ENCODE measurements at places on chromosomes 7 and 10.

DNA sequence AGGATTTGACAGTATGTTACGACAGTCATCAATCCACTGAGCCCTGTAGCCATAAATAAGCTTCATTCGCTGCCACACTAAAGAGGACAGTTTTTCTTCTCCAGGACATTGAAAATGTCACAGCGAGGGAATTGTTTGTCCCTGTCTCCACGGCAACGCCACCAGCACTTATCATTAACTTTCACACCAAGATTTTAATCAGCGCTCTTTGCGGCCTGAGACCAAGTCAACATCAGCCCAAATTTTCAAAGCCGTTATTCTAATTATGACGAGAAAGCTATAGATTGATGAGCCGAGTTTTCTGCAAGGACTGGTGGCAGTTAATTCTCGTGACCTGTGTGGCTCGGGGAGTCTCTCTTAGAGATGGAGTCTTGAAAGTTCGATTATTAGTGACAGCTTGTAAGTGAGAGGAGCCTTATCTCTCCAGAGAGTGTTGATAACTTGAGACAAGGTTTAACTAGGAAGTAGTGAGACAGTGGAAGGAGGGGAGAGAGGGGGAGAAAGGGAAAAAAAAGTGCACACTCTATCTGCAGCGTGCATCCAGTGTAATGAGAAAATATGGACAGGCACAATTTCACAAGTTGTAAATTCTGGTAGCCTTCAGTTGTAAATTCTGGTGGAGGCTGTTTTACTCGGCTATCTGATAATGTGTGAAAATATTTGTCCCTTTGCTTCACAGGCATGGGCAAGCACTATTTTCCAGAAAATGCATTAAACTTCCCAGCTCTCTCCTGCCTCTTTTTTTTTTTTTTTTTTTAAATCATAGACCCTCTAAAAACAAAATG lies 473.3 kb downstream of the LRMDA start:
- no peak for DNase-seq

GRCh38 chr7:108613147-108613948 lies 43.7 kb downstream of the DNAJB9 start:
- no peak for DNase-seq

DNA sequence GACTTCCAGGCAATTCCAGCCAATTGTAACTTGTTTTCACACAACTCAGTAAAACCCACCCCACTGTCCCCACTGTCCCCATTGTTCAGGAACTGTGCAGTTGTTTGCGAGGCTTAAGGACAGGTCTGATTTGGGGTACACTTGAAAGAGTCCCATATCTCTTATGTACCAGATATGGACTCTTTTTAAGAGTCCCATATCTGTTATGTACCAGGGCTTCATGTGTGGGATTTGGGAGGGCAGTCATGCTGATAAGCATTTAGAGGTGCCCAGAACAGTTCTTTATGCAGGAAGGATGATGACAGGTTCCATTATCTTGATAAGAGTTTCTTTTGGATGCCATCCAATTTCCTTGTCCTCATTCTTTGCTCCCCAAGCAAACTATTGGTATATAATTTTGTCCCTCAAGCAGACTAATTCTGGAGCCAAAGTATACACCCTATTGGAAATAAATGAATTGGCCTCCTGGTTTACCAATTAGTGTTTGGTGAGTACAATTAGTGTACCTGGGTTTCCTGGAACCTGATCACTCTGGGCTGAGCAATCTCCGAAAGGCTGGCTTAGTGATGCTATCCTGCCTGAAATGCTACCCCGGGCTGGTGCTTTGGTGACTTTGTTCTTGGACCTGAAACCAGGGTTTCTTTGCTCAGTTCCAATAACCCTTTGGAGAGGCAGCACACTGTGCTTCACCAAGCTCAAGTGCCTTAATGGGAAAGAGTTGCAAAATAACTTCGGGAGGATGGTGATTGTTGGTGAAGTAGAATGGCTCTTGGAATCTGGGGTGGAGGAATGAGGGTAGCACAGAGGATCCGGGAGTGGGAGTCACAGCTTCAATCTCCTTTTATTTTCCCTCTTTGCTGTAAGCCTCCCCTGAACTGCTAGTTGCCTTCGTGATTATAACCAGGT lies 6.2 kb upstream of the DMBT1 start:
- no peak for DNase-seq

DNA sequence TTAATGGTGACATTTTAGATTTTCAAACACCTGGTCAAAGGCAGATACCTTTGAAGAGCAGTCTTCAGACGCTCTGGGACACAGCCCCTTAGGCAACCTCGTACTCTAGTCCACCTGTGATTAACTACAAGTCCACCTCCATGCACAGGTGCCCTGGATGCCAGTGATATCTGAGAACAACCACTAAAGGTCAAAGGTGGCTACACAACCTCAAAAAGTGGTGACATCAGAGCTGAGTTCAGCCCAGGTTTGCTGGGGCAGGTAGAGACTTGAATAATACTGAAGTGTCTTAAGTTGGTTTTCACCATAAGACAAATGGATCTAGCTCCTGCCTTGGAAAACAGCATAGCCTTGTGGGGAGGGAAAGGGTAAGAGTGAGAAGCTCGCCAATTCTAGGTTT lies 143.4 kb upstream of the ADO start:
- no peak for DNase-seq

DNA sequence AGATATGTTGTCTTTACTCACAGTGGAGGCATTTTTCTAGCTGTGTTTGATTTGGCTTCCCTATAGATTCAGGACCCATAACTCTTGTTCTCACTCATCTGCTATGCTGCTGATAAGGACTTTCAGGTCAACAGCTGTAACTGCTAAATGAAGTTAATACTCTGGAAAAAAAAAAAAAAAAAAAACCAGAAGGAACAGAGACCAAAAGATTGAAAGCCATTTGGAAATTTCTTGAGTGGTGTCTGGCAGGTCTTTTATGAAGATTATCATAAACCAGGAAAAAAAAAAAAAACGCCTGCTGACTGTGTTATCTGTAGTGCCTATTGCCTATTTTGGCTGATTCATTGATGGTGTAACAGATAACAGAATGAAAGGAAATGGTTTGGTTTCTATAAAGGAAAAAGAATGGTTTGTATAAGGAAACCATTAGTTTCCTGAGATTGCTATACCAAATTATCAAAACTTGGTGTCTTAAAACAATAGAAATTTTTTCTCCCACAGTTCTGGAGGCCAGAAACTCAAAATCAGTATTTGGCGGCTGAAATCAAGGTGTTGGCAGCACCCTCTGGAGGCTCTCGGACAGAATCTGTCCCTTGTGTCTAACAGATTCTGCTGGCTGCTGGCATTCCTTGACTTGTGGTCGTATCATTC lies 60.5 kb upstream of the BET1 start:
- no peak for DNase-seq

GRCh38 chr7:75836798-75837197 lies 23.2 kb upstream of the CCL24 start:
- DNase-seq = no peak

DNA sequence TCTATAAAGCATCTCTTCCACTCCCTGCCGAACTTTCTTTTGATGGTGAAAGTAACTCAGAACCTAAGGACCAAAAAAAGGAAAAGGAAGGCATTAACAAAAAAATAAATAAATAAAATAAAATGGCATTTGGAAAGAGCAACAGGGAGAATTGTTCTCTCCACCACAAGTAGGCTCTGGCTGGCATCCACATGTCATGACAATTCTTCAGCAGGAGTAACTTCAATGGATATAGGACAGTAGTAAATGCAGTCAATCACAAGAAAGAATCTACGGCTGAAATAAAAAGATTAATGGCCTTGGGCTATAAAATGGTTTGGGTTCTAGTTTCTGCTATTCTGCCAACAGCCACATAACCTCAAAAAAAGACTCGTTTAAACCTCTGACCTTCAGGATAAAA lies 23.9 kb downstream of the NCAPG2 start:
- no peak for DNase-seq

- no peak for DNase-seq
These were observed 17.0 kb downstream of the CHST12 start for GRCh38 chr7:2420216-2420933.

DNA sequence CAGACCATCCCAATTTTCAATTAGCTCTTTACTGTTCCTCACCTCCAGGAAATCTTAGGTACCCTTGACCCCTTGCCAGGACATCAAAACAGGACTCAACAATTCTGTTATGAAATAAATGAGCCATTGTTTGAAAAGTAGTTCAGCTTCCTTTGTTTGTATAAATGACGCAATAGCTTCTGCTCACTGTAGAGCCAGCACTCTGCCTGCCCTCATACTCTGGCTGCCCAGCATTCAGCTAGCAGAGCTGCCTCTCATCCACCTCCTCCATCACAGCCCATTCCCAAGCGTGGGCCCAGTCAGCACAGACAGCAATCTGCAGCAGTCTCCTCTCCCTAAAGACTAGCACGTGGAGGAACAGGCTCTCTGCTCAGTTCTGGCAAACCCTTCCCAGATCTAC lies 478.6 kb downstream of the GRID1 start:
- DNase-seq = no peak

GRCh38 chr10:16009785-16010184 lies 149.5 kb upstream of the MINDY3 start:
- no peak for DNase-seq

DNA sequence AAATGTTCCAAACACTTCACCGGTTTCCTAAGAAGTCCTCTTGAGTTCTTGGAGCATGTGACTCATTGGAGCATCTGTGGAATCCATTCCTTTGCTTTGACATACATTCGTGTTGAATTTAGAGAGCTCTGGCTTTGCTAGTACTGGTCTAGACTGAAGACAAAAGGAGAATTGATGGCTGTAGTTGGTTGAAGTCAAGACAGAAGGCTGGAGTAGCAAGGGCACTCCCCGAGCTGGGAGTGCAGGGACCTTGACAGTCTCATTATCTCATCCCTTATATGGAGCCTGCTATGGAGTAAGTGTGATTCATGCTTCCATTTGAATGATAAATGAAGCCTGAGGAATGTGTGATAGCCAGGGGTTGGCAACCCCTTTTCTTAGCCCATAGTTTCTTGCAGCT lies 1249.1 kb downstream of the TYW1 start:
- DNase-seq = no peak

GRCh38 chr10:101214446-101215396 lies 14.5 kb downstream of the LBX1 start:
- peak; percentile 84 for DNase-seq

GRCh38 chr7:67525588-67525987 lies 529.0 kb downstream of the TYW1 start:
- DNase-seq = no peak

DNA sequence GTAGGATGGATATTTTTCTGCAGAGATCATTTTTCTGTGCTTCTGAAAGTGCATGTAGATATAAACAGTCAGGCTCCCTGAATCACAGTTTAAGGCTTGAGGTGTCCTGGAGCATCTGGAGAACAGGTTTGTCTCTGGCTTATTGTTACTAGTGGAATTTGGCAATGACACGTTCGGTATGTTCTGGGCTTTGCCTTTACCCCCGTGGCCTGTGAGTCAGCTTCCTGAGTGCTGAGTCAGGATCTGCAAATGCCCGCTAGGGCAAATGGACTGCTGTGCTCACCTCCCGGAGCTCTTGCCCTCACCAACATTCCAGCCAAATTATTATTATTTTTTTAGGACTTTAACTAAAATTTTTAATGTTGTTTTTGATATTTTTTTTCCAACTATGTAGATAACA lies 192.5 kb upstream of the PRSS1 start:
- no peak for DNase-seq

DNA sequence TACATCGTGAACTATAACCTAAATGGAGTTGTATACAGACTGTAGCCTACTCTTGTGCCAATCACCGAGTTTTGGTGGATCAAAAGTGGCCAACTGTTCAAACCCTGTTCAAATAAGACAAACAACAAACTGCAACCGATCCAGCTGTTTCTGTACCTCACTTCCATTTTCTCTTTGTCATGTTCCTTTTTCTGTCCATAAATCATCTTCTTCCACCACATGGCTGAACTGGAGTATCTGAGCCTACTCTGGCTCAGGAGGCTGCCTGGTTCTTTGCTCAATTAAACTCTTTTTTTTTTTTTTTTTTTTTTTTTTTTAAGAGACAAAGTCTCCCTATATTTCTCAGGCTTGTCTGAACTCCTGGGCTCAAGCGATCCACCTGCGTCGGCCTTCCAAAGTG lies 59.0 kb upstream of the NPVF start:
- no peak for DNase-seq

DNA sequence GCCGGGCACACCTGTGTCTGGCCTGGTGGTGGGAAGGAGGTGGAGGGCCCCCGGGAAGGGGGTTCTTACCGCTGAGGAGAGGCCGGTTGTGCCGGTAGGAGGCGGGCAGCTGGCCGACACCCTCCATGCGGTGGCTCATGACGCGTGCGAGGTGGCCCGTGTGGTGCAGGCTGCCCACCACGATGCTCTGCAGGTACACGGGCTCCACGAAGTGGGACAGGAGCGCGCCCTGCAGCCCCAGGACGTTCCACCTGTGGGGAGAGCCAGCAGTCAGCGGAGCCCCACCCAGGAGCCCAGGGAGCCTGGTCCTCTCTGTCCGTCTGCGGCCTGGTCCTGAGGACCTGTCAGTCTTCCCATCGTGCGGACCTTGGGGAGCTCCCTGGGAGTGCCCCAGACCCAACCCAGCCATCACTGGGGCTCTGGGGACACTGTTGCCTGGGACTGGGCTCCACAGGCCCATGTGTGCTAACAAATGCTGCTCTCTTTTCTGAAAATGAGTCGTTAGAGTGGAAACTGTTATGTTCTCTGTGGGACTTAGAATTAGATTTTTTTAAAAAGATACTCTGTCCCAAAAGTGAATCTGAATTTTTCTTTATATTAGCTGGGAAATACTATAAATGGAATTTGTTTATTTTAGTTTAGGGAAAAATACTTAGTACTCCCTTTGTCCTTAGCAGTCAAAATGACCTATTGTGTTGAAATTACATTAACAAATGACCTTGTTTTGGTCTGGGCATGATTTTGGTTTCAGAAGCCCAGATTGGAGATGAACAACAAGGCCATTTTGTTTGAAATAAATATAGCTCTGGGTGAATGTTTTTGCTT lies 143.9 kb downstream of the WDR37 start:
- no peak for DNase-seq

- DNase-seq = no peak
These were observed 129.0 kb downstream of the CDH23 start for GRCh38 chr10:71525721-71526120.

DNA sequence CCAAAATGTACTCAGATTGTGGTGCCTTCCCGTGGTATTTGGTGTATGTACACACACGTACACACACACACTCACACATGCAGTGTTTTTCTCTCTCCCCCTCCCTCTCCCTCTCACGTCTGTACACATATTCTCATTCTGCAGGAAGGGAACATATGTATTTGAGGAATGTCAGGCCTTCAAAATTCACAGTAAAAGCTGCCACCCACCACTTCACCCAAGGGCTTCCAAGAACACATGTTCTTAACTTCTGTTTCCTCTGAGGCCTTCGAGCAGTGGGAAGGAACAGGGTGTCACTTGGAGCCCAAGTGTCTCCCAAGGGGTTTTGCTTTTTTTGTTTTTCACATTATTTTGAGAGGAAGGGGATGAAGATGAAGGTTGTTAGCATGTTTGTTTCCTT lies 198.9 kb downstream of the TCF7L2 start:
- no peak for DNase-seq

Measured in testis (tissue), 5 donors.